DND-41 (cell line): ENCODE measurements at places on chromosomes 5 and 9.

DNA sequence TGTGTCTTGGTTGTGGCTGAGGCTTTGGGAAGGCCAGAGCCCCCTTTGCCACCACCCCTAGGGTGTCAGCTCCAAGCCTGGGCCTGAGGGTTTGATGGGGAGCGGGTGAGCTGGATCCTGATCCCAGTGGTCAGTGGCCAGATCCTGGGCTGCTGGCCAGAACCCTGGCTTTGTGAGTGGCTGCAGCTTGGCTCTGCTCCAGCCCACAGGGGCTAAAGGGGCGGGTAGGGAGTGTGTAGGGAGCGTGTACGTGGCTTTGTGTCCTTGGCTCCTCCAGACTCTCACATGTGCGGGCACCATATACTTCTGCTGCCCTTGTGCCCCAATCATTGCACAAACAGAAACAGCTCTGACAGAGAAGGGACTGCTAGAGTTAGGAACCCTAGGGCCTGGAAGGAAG, 1.2 kb upstream of the IL11RA start:
- H3K4me3 ChIP-seq: no peak overlapping the region
- no peak for DNase-seq
- H3K27ac ChIP-seq: no peak overlapping the region
- no peaks in the 10 kb centered on the region for H3K27me3 ChIP-seq
- peaks cover 31% of the 10 kb centered on the region for H3K36me3 ChIP-seq

GRCh38 chr5:137751869-137752491, 2.2 kb downstream of the HNRNPA0 start:
- peaks cover 36% of the 10 kb centered on the region for H3K36me3 ChIP-seq
- no peak overlapping the region; the same call in 1 of the 2 replicates for H3K27ac ChIP-seq
- no peak for DNase-seq

GRCh38 chr9:136107953-136108647, 10.6 kb downstream of the TMEM250 start:
- no peak overlapping the region for H3K4me3 ChIP-seq
- no peak overlapping the region for H3K27ac ChIP-seq
- H3K4me1 ChIP-seq: peaks cover 37% of the 10 kb centered on the region
- no peak for DNase-seq
- no peaks in the 10 kb centered on the region for H3K36me3 ChIP-seq

DNA sequence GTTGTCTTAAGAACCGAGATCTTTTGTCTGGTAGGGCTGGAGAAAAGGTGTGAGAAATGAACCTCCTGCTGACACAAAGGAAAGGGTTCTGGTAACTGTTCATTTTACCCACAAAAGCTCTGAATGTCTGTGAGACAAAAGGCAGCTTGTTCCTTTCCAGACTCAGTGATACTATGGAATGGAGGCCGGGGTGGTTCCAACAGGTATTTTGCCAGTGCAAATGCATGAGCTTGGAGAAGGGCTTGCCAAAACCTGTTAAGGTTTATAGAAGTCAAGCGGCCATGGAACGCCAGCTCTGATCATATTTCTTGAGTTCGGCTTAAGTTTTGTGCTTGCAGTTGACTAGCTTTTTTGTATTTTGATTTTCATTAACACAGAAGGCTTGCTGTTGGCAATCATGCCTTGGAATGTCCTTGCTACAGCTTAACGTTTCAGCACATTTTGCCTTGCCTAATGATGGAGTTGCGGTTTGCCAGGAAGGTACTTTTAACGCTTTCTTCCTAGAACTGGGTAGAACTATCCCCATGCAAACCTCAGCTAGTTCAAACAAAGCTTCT, 328.6 kb downstream of the PIK3R1 start:
- no peaks in the 10 kb centered on the region for H3K27me3 ChIP-seq
- H3K36me3 ChIP-seq: no peaks in the 10 kb centered on the region
- no peaks in the 10 kb centered on the region for H3K4me1 ChIP-seq
- no peak for DNase-seq
- H3K4me3 ChIP-seq: no peak overlapping the region
- no peak overlapping the region for H3K27ac ChIP-seq

- H3K4me1 ChIP-seq: no peaks in the 10 kb centered on the region
- H3K27ac ChIP-seq: no peak overlapping the region
- no peak for DNase-seq
- H3K27me3 ChIP-seq: no peaks in the 10 kb centered on the region
- H3K36me3 ChIP-seq: no peaks in the 10 kb centered on the region
- no peak overlapping the region for H3K4me3 ChIP-seq
These were observed 1218.2 kb downstream of the FOXD4L5 start for GRCh38 chr9:64066736-64067368.

- no peak for DNase-seq
- H3K27ac ChIP-seq: no peak overlapping the region
- H3K27me3 ChIP-seq: no peaks in the 10 kb centered on the region
- H3K36me3 ChIP-seq: no peaks in the 10 kb centered on the region
- peaks cover 6% of the 10 kb centered on the region; the same call in 1 of the 2 replicates for H3K4me1 ChIP-seq
These were observed 70.7 kb downstream of the RFX3 start for GRCh38 chr9:3455094-3455493.

GRCh38 chr9:85978496-85978895, 37.5 kb downstream of the NAA35 start:
- no peak overlapping the region for H3K4me3 ChIP-seq
- no peaks in the 10 kb centered on the region for H3K27me3 ChIP-seq
- no peak for DNase-seq
- H3K27ac ChIP-seq: no peak overlapping the region
- peaks cover 65% of the 10 kb centered on the region for H3K36me3 ChIP-seq
- H3K4me1 ChIP-seq: no peaks in the 10 kb centered on the region
